ENCODE measurements at places on chromosomes 2 and 18.
A peak's percentile ranks its signal among the peaks of the same experiment; 100 is the strongest.

GRCh38 chr2:101744832-101745231 lies 47.3 kb downstream of the MAP4K4 start:
- no peak for DNase-seq

GRCh38 chr2:50711714-50712113 lies 320.2 kb downstream of the NRXN1 start:
- no peak for DNase-seq

GRCh38 chr2:69531186-69531585 lies 94.0 kb upstream of the NFU1 start:
- DNase-seq, result no peak

DNA sequence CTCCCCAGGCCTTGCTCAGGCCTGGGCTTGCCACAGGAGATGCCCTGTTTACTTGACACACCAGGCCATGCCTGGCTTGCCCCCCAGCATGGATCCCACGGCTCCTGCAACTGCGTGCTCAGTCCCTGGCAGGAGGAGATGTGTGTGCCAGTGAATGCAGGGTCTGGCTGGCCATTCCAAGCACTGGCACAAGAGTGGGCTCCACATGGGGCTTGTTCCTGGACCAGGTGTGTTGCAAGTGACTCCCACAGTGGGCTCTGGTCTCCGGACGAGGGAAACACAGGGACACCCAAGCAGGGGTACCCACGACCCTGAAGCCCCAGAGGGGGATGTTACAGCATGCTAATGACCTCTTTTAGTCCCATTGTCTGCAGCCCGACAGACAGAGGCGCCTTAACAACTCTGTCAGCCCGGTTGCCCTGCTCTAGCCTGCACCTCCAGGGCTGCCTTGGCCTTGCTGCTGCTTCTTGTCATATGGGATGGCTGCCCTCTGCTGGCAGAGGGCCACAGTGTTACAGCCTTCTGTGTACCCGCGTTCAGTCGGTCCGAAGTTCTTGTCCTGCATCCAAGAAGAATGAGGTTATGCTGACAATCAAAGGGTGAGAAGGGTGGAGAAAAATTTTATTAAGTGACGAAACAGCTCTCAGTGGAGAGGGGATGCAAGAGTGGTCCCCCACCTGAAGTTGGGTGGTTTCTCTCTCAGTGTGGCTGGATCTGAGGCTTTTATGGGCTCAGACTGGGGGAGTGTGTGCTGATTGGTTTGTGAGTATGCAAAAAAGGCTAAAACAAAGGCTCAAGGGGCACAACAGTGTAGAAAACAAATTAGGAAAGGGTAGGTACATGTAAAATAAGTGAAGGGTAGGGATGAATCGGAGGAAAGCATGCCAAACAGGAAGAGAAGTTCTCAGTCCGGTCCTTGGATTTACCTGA lies 180.4 kb downstream of the MBD5 start:
- DNase-seq, result no peak

DNA sequence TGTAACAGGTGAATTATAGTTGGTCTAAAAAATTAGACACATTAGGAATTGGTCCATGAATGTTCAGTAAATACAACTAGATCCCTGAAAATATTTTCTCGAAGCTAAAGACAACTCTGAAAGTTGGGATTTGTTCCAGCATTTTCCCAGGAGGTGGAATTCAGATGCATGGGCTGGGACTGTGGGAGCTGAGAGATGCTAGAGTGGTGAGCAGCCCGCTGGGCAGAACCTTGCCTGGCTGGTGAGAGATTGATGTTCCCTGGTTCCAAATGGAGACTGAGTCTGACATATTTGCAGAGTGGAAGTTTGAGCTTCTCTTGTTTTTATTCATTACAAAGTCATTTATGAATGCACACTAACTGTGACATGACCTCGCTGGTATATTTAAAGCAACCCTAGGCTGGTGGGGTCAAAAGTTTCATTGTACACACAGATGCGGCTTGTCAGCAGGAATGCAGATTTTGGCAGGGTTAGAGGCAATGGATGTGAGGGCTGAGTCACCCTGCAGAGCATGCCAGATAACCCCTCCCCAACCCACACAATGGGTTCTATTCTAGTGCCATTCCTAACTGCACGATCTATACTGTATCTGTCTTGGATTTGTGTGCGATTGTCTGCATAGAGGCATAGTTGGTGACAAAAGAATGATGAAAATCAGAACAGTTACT lies 23.5 kb upstream of the TMEM178A start:
- no peak for DNase-seq

- DNase-seq, result no peak
Observed at GRCh38 chr2:239519089-239519920, 118.5 kb upstream of the HDAC4 start.

DNA sequence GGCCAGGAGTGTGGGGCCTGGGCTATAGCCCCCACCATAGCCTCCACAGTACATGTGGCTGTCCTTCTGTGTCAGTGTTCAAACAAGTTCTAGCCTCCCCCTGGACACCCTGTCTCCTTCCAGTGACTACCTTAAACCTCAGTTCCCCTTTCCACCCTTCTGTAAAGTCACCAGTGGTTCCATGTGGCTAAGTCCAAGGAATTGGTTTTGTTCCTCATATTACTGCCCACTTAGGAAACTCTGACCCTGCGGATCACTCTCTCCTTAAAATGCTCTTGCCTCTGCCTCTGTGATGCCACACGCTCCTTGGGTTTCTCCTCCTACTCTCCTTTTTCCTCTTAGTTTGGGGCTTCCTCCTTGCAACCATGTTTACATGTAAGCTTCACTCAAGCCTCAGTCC lies 27.8 kb upstream of the REL start:
- DNase-seq, result no peak

GRCh38 chr2:166932032-166932431 lies 43.8 kb downstream of the XIRP2 start:
- DNase-seq, result no peak

GRCh38 chr18:33603454-33603853 lies 25.4 kb downstream of the ASXL3 start:
- DNase-seq, result no peak

GRCh38 chr2:218074031-218074430 lies 5.0 kb downstream of the RUFY4 start:
- no peak for DNase-seq

DNA sequence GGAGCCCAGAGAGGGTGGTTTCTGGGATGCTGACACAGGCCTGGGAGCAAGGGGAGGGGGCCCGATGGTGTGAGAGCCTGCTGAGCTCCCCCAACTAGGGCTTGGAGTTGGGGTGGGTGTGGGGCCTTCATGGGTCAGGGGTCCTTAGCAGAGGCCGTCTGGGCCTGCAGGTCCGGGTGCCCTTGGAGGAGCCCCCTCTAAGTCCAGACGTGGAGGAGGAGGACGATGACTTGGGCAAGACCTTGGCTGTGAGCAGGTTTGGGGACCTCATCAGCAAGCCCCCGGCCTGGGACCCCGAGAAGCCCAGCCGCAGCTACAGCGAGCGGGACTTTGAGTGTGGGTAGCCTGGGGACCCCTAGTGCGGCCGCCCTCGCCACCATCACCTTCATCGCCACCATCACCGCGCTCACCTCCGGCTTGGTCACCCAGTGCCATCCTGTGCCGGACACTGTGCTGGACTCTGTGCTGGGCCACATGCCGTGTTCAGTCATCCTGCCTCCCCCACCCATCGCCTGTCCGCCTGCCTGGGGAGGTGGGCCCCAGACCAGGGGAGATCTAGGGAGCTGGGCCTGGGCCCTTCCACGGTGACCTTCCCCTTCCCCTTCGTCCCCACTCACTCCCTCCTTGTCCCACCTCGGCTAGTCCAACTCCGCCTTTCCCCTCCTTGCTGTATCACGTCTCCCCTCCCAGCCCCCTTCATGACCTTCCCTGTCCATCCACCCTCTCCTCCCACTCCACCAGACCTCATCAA lies 980 bp downstream of the SLC4A3 start:
- DNase-seq, result no peak

- DNase-seq, result peak; percentile 29
Observed at GRCh38 chr2:88690591-88691338, 708 bp upstream of the RPIA start.

DNA sequence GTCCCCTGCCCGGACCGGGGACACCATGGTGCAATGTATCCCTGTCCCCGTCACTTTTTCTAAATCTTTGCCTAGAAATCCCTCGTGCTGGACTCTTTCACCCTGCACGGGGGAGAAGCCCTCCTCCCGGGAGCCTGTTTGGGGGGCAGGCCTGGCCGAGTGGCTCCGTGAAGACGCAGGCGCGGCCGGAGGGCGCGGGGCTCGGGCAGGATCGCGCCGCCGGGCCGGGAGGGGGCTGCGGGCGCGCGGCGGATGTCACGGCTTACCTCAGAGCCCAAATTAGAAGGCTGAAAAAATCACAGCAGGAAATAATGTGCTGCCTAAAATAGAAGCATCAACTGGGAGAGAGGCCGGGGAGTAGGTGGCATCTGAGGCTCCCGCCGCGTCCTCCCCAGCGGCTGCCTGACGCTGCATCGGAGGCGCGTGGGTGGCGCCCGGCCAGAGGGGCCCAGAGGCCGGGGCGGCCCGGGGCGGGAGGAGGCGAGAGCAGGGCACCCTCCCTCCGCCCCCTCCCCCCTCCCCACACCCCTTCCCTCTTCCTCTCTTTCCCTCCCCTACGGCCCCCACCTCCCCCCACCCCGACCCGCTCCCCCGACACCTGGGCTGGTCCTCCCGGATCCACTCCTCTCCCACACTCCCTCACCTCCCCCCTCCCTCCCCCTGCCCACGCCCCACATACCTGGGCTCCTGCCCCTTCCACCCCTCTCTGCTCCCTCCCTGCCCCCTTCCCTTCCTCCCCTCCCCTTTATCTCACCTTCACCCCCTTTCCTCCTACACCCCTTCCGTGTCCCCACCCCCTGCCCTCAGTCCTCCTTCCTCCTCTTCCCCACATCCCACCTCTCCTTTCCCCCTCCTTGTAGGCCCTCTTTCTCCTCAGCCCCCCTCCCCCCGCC lies 51.9 kb downstream of the SLC4A1AP start:
- DNase-seq, result no peak

- DNase-seq, result no peak
Observed at GRCh38 chr2:85598594-85599340, 3.2 kb downstream of the RNF181 start.

GRCh38 chr2:24986372-24986771 lies 14.6 kb upstream of the DNAJC27 start:
- DNase-seq, result no peak

GRCh38 chr2:108447947-108448677 lies 894 bp upstream of the GCC2 start:
- no peak for DNase-seq

GRCh38 chr2:120791243-120791961 lies 55.7 kb downstream of the GLI2 start:
- no peak for DNase-seq

- DNase-seq, result no peak
Observed at GRCh38 chr2:161576421-161576820, 47.8 kb upstream of the SLC4A10 start.

GRCh38 chr18:35489913-35490490 lies 7.8 kb downstream of the INO80C start:
- no peak for DNase-seq

DNA sequence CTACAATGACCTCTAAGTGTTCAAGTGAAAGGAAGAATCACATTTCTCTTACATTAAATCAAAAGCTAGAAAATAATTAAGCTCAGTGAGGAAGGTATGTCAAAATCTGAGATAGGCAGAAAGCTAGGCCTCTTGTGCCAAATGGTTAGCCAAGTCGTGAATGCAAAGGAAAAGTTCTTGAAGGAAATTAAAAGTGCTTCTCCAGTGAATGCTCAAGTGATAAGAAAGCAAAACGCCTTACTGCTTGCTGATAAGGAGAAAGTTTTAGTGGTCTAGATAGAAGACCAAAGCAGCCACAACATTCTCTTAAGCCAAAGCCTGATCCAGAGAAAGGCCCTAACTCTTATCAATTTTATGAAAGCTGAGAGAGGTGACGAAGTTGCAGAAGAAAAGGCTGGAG lies 932.3 kb upstream of the ACVR2A start:
- DNase-seq, result no peak

DNA sequence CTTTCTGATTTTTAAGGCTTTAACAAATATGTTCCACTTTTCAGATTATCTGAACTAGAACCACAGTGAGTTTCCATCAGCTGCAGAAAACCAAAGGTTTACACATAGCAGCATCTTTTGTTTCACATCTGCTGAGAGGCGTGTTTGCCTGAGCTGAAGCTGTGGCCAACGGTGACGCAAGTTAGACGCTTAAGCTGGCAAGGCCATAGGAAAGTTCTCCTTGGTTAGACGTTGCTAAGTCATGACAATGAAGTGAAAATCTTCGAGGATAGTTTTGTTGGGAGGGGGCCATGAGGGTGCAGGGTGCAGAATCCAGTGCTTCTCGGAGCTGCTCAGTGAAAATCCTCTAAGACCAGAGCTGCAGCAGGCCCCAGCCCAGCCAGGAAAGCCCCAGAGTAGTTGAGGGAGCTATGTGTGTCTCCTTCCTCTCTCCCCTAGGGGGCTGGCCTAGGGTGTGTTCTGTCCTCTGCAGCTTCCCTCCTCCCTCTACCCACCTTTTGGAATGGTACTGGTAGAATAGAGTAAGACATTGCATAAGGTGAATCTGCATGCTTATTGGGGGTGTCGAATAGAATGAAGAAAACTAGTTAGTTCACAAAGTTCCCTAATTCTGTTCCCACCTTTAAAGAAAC lies 105.4 kb downstream of the FHOD3 start:
- DNase-seq, result no peak

DNA sequence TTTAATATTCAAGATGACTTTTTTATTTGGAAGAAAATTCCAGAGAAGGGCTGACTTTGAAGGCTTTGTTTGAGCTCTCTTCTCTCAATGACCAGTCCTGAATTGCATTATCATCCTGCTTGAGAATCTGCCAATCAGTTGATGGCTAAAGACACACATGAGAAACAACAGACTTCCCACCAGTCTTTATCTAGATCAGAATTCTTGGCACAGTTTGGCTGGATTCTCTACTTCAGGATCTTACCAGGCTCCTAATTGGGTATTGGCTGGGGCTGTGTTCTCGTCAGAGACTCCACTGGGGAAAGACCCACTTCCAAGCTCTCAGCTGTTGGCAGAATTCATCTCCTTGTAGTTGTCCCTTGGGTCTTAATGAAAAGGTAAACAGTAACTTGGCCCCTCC lies 86.0 kb downstream of the WDSUB1 start:
- DNase-seq, result no peak

Data from stimulated activated CD4-positive, alpha-beta T cell treated with anti-CD3 and anti-CD28 coated beads, Interleukin-15, amount 100 ng/mL, for 1 hour (primary cell).